NCI-H446 (cell line): ENCODE measurements at places on chromosomes 13 and 19.

DNA sequence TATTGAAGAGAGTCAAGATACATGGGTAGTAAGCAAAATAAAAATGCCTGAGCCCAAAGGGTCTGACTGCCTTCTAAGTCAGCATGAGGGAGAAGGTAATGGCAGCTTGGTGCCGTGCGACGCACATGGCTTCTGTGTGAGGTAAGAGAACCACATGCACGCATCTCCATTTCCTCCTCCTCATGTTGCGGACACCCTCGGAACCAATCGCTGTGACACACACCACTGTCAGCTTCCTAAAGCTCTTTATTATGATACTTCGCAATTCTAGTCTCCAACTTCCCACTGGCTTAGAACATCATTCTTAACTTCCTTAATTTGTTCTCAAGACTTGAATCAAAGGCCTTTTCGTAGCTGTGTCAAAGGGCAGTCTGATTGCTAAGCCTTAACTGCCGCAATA, 170.1 kb downstream of the OXGR1 start:
- no peak for DNase-seq

DNA sequence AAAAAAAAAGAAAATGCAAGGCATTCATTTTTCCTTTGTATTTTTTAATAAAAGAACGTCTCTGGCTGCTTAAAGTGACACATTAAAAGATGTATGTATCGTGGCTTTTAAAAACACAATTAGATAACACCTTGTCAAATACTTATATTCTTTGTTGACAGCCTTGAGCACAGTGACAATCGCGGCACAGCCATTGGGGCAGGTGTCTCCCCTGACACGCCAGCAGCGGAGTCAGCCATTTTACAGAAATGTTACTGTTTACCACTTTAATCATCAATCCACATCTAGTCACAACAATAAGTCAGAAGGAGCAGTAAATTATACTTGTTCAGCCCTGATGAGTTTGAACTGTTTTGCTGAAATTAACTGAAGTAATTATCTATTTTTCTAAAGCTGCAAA, 224.1 kb downstream of the ZNF536 start:
- DNase-seq: no peak

- no peak for DNase-seq
Measured at GRCh38 chr19:50465986-50466705, 10.2 kb upstream of the EMC10 start.

DNA sequence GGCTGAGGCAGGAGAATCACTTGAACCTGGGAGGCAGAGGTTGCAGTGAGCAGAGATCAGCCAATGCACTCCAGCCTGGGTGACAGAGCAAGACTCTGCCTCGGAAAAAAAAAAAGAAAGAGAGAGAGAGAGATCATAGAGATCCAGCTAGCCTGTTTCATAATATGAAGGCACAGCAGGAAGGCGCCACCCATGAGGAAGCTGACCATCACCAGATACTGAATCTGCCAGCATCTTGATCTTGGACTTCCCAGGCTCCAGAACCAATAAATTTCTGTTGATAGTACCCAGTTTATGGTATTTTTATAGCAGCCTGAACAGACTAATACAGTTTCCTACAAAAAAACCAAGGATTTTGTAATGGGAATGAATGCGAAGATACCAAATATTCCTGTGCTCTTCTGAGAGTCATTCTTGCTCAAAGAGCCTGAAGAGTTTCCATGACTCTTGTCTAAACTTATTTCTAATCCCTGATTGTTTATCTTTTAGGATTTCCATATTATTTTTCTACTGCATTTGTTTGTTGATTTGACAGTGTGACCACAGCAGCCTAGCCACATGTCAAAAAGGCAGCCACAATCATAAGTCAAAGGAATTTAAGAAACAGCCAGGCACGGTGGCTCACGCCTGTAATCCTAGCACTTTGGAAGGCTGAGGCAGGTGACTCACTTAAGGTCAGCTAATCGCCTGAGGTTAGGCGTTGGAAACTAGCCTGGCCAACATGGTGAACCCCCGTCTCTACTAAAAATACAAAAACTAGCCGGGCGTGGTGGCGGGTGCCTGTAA, 37.7 kb upstream of the PDCD5 start:
- no peak for DNase-seq

DNA sequence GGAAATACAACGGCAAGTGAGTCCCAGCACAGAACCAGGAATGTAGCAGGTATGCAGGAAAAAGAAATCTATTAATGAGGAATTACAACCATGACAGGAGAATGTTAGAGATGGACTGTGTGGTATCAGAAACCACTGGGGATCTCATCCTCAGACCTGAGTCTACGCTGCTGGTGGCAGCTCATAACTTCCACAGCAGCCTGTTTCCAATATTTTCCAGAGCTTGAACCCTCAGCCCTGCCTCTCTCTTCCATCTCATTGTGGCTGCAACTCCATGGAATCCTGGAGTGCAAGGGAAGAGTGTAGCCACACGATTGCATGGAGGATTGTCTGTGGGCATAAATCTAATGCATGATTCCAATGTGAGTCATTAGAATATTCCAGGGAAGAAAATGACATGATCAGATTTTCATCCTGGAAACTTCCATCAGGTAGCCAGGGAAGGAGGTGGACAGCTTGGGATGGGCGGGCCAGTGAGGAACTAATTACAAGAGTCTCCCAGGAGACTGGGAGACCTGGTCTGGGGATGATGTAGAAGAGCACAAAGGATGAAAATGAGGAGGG, 14.9 kb downstream of the PLA2G4C start:
- no peak for DNase-seq

DNA sequence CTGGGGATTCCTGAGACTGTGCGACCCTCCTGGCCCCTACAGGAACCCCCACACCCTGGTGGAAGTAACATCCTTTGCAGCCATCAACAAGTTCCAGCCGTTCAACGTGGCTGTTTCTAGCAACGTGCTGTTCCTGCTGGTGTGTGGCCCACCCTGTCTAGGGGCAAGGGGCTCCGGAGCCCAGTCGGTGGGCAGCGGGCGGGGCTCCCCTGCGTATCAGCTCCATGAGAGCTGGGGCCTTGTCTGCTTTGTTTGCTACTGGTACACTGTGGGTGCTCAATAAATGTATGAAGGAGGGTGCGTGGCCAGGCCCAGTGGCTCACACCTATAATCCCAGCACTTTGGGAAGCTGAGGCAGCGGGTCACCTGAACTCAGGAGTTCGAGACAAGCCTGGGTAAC, 10.9 kb downstream of the MPND start:
- DNase-seq: no peak

- DNase-seq: no peak
Measured at GRCh38 chr13:74623761-74624160, 489.6 kb upstream of the KLF12 start.
